ENCODE measurements at places on chromosomes 12 and 14.
A peak's percentile ranks its signal among the peaks of the same experiment; 100 is the strongest.

DNA sequence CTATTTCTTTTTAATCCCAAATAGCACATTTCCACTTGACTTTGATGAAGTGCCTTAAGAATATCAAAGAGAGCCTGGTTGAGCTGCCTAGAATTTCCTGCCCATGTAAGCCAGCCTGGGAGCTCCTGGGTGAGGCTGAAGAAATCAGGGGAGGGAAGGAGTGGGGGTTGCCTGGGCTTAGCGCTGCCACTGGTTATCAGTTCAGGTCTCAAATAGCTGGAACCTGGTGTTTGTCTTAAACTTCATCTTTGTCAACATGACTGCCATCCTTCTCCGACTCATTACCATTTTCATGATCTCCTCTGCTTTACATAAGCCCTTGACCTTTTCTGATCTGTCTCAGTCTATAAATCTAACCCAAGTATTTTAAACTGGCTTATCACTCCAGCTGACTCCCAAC, 151.5 kb downstream of the TTC8 start:
- DNase-seq: no peak

GRCh38 chr14:51544901-51545300, 106.8 kb upstream of the FRMD6 start:
- no peak for DNase-seq

- DNase-seq: no peak
Observed at GRCh38 chr12:48969833-48970701, 1.5 kb downstream of the WNT10B start.

DNA sequence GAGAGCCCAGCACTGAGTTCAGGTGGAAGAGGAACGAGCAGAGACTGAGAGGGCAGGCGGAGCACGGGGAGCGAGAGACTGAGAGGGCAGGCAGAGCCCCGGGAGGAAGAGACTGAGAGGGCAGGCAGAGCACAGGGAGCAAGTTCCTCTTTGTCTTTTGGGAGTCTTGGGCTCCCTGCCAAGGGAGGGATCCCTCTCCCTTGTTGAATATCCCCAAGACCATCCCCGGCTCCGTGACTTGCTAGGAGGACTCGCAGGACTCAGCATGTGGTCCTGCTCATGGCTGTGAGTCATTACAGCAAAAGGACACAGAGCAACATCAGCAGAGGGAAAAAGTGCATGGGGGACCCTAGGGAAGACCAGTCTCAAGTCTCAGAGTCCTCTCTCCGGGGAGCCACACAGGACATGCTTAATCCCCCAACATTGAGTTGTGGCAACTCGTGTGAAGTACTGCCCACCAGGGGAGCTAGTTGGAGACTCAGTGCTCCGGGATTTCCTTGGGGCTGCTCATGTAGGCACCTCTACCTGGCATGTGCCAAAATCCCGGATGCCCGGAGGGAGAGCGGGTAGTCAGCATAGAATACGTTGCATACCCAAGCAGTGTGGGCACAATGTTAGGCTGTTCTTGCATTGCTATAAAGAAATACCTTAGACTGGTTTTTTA, 81.0 kb downstream of the CCDC92 start:
- DNase-seq: no peak

- DNase-seq: peak; percentile 7
Observed at GRCh38 chr12:77648716-77649115, 182.0 kb upstream of the NAV3 start.

DNA sequence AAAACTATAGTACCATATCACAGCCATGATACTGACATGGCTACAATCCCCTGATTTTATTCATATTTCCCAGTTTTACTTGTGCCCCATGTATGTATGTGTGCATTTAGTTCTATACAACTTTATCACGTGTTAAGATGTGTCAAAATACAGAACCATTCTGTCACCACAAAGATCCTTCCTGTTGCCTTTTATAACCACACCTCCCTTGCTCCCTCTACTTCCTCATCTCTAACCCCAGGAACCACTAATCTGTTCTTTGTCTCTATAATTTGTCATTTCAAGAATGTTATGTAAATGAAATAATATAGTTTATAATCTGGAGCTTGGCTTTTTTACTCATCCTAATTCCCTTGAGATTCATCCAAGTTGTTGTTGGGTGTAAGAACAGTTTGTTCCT, 358.4 kb downstream of the DPF3 start:
- no peak for DNase-seq

DNA sequence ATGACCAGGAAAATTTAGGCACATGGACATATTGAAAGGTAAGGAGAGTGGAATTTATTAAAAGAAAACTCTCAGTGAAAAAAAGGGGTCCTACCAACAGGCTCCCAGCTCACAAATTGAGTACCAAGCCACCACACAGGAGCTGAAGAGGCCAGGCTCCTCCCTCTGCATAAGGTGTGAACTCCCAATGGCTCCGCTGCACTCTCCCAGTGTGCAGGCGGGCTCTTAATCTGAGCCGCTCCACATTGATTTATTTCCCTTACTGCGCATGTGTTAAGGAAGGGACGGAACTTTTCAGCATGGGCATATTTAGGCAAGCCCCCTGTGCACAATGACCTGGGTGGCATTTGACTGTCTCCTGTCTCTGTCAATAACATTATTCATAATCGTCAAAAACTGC, 68.6 kb upstream of the PLEKHG7 start:
- DNase-seq: no peak

- DNase-seq: no peak
Observed at GRCh38 chr12:30840715-30841114, 85.8 kb upstream of the TSPAN11 start.

DNA sequence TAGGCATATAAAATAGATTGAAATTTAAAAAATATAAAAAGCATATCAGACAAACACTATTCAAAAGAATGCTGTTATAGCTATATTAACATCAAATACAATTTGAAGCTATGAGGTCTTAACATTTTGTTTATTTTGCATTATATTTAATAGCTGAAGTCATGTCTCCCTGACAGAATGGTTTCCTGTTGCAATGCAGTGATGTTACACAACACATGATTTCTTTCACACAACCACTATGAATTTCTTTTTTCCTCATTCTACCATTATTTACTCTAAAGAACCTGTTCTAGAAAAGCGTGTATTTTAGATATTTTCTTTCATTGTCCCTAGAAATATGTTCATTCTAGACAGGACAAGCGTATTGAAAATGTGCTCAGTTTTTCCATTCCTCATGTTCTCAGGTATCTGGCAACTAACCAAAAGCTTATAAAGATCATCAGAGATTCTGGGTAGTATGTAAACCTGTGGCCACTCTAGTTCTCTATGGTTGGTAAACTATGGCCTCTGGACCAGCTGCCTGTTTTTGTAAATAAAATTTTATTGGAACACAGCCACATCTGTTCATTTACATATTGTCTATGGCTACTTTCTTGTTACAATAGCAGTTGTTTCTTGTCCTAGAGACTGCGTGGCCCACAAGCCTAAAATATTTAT, 183.8 kb downstream of the FOXA1 start:
- no peak for DNase-seq

GRCh38 chr14:69170839-69171238, 17.9 kb upstream of the DCAF5 start:
- peak; percentile 32 for DNase-seq

GRCh38 chr12:104767261-104767660, 190.8 kb downstream of the SLC41A2 start:
- DNase-seq: no peak

DNA sequence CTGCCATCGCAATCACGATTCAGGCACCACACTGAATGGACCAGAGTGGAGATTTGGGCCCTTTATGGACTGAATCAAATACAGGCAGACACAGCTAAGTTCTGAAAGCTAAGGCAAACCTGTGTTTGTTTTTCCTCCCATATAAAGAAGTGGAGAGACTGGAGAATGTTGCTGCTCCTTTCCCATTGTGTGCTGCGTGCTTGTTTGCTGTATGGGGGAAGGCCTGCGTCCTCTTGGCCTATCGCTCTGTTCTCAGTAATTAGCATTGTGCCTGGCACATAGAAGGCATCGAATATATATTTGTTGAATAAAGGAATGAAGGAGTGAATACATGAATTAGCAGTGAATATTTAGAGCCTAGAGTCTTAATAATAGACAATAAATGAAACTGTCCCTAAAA, 12.4 kb downstream of the ST8SIA1 start:
- no peak for DNase-seq

GRCh38 chr14:29007990-29008389, 241.4 kb downstream of the FOXG1 start:
- no peak for DNase-seq

GRCh38 chr12:122064780-122065588, 13.6 kb upstream of the MLXIP start:
- peak; percentile 81 for DNase-seq

GRCh38 chr14:55609681-55610080, 29.7 kb downstream of the KTN1 start:
- DNase-seq: peak; percentile 50

DNA sequence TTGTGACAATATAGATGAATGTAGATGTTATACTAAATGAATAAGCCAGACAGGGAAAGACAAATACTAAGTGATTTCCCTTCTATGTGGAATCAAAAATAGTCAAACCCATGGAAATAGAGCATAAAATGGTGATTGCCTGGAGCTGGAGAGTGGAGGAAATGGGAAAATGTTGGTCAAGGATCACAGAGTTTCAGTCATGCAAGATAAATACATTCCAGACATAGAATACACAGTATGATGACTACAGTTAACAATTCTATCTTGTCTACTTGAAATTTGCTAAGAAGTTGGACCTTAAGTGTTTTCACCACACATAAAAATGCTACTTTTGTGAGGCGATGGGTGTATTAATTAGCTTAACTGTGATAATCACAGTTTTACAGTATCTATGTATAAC, 1182.7 kb downstream of the AACS start:
- no peak for DNase-seq

DNA sequence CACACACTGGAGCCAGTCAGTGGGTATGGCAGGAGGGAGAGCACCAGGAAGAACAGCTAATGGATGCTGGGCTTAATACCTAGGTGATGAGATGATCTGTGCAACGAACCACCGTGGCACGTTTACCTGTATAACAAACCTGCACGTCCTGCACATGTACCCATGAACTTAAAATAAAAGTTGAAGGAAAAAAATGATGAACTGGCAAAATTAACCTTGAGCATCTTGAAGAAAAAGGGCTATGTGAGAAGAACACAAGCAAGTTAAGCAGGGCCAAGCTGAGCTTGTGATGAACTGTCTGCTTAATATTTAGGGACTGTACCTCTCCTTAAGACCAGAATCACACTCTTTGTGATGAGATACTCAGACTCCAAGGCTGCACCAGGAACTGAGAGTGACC, 70.0 kb downstream of the TTC6 start:
- DNase-seq: no peak

- DNase-seq: no peak
Observed at GRCh38 chr14:64536488-64537245, 3.9 kb upstream of the HSPA2 start.

GRCh38 chr12:115464111-115464581, 780.2 kb upstream of the TBX3 start:
- DNase-seq: no peak

GRCh38 chr12:13443498-13443897, 247.0 kb downstream of the EMP1 start:
- DNase-seq: no peak

DNA sequence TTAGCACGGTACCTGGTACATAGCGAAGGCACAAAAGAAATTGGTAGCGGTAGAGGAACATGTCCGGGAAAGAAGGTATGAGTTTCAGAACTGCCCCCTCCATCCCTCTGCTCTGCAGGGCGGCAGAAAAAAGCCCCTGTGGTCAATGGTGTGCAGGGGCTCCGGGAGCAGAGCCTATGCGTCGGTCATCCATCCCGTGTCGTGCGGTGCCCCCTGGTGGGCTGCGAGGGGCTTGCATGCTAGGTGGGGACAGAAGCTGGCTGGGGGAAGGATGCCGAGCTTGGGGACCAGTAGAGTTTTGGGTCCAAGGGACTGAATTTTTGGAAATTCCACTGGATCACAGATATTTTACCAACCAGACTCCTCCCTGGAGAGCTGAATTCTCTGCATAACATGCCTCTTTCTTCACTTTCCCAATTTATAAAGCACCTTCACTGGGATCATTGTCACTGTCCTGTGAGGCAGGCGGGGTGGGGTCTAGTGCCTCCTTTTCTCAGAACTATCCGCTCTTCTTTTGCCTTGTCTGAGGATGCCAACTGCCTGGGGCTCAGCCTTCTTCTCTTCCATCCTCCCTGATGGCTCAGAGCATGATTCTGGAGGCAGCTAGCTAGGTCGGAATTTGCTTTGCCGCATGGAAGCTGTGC, 148.7 kb downstream of the SMOC1 start:
- DNase-seq: peak; percentile 31

DNA sequence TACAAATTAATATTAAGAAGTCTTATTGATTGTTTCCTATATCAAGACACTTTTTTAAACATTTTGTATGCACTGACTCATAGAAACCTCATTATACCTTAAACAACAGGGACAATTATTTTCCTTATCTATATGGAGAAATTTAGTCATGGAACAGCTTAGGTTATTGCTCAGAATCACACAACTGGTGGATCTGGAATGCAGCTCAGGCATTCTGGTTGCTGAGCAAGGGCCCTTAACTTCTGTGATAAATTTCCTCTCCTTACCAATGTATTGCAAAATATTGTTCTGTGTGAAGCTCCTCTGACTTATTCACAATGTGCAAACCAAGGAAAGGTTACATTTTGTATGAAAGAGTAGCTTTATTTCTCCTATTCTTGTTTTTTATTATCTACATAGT, 817.8 kb downstream of the LRFN5 start:
- no peak for DNase-seq

DNA sequence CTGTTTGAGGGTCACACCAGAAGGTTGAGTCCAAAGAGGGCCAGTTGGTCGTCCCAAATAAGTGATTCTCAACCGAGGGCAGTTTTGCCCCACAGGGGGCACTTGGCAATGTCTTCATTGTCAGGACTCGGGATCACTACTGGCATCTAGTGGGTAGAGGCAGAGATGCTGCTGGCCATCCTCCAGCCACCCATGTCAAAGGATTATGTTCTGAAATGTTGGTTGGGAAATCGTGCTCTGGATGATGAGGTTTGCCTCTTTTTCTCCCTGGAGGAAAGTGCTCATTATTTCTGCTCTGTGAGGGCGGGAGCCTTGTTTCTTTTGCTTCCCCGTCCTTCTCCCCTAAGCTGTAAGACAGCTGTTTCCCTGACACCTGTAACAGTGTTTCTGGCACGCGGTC, 3.6 kb downstream of the ZNF839 start:
- peak; percentile 72 for DNase-seq

- no peak for DNase-seq
Observed at GRCh38 chr12:57458665-57459054, 925 bp upstream of the GLI1 start.
